ENCODE measurements at places on chromosomes 12 and 14.

GRCh38 chr12:131002216-131002631 is 48.5 kb downstream of the ADGRD1 start:
- DNase-seq = peak; percentile 16

- DNase-seq = peak; percentile 72
Observed at GRCh38 chr12:58046271-58046670, 104.9 kb downstream of the ATP23 start.

DNA sequence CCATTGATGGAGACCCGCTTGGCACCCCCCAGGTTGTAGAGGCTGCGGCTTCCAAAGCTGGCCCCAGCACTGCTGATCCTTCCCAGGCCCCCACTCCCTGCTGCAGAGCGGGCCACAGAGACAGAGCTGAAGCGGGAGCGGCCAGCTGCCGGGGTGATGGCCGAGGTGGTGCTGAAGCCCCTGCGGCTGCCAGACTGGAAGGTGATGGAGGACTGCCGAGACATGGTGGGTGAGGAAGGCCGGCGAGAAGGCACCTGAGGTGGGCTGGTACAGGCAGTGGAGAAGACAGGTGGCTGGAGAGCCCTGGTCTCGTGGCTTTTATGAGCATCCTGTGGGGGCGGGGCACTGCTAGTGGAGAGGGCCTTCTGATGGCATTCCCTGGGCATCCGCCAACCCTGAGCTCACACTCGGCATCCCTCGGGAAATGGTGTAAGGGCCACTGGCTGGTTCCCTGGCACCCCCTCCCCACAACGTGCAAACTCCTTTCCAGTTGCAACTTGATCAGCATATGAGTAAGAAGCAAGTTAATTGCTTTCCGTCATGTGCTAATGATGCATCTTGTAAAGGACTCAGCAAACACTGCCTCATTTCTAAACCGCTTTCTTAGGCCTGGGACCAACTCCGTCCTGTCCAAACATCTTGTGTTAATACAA is at the start of gene KRT75:
TSS of gene KRT75 (minus strand) at position 291 of the 653 bp plus-strand sequence. CDS start at position 224, 67 bp downstream.
- no peak for DNase-seq

DNA sequence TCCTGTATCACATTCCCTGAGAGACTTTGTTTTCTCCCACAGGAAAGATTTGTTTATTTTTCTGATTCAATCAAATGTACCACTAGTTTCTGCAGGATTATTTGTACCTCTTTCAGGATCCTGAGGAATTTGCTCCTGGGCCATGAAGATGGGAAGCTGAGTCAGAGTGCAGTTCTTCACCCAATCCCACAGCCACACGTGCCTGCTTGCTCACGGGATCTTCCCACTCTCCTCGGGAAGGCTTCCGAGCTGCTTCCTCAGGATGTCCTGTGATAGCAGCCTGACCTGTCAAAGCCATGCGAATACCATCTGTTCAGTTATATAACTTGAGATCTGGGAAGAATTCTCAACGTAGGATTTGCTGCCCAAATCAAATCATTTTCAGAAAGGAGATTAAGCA is 41.8 kb upstream of the HIF1A start:
- no peak for DNase-seq

DNA sequence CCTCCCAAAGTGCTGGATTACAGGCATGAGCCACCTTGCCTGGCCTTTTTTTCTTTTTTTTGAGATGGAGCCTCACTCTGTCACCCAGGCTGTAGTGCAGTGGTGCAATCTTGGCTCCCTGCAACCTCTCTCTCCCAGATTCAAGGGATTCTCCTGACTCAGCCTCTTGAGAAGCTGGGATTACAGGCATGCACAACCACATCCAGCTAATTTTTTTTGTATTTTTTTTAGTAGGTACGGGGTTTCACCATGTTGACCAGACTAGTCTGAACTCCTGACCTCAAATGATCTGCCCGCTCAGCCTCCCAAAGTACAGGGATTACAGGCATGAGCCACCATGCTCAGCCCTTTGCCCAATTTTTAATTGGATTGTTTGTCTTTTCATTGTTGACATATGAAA is 58.0 kb downstream of the SINHCAF start:
- DNase-seq = no peak

GRCh38 chr12:125305231-125305630 is 240.0 kb downstream of the AACS start:
- no peak for DNase-seq

- peak; percentile 61 for DNase-seq
Observed at GRCh38 chr12:64392221-64392620, 1.7 kb upstream of the C12orf56 start.
